ENCODE measurements at places on chromosomes 2 and 18.

GRCh38 chr2:61538920-61539520 lies 864 bp upstream of the XPO1 start:
- no peak for DNase-seq

DNA sequence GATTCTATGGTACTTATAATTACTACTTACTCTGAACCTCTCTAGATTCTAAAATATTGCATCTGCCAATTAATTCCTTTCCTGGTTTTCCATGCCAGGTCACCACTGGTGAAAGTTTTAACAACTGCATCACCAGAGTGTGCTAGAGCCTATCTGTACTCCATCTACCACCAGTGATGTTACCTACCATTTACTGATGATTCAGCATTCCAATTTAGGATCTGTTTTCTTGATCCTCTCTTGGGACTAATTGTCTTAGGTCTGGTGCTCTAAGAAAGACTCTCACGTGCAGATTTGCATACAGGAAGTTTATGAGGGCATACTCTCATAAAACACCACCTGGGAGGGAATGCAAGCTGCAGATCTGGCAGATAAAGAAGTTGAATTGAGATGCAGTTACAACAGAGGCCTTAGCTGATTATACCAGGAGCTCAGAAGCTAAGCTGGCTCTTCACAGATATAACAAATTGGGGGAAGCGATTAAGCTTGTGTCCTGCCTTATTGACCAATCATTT lies 347.6 kb upstream of the VRK2 start:
- no peak for DNase-seq

GRCh38 chr2:43725711-43726246 lies 48.1 kb upstream of the DYNC2LI1 start:
- no peak for DNase-seq

GRCh38 chr2:24486636-24487205 lies 4.3 kb upstream of the NCOA1 start:
- no peak for DNase-seq

GRCh38 chr2:161681046-161681445 lies 56.8 kb downstream of the SLC4A10 start:
- no peak for DNase-seq

DNA sequence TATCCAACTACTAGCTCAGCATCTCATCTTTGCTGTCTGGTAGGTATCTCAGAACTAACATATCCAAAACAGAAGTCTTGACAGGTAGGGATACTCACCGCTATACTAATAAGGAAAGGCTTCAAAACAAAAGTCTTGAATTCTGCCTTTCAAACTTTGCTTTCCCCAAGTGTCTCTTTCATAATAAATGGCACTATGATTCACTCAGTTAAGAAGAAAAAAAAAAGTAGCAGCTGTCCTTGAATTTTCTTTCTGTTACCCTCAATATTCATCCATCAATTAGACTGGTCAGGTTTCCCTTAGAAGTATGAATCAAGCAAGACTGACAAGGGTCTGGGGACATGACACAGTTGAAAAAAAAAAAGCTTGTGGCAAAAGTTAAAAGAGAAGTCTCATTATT lies 175.1 kb downstream of the GULP1 start:
- DNase-seq = no peak

DNA sequence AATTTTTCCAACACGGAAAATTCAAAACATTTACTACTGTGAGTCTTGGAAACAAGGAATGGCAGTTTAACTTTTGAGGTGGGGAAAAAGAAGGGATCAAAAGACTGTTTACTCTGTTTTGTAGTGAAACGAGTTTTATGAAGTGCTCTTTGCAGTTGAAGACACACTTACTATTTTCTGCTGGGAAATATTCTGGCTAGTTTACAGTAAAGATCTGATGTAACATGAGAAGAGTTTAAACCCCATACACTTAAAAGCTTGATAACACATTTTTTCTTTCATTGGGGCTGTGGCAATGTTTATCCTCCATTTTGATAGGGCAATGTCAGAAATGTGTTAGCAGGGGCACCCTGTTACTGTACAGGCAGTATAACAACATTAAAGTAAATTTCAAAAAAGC lies 124.9 kb upstream of the SMAD7 start:
- no peak for DNase-seq

- no peak for DNase-seq
These were observed 49.2 kb upstream of the RNF152 start for GRCh38 chr18:61941948-61942471.

- DNase-seq = no peak
These were observed 11.6 kb upstream of the BOK start for GRCh38 chr2:241546771-241547498.

GRCh38 chr2:25159949-25160348 lies 8.4 kb downstream of the POMC start:
- no peak for DNase-seq

DNA sequence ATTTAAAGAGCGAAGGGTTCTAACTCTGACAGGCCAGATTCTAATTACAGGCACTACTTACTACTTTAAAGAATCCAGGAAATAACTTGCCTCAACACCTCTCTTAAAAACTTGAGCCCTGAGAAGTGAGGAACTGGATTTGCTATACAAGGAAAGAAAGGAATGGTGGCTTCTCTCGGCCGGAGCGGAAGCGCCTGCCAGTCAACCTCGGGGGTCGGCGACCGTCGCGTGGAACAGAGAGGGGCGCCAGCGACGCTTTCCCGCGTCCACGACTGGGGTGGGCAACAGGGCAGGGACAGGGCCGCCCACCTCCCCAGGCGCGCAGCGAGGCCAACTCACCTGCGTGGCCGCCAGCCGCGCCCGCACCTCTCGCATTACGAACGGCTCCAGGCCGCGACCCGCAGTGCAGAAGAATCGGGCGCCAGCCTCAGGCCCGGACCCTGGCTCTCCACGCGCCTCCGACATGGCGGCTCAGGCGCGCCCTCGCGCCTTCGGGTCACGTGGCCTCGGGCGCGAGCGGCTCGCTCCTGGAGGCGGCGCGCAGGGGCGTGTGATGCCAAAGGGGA lies at the start of gene THUMPD2:
Gene THUMPD2, minus strand, starts transcription at position 484 of the 566 bp plus-strand sequence. Its CDS starts 19 bp downstream, at position 465.
- peak; percentile 28 for DNase-seq

DNA sequence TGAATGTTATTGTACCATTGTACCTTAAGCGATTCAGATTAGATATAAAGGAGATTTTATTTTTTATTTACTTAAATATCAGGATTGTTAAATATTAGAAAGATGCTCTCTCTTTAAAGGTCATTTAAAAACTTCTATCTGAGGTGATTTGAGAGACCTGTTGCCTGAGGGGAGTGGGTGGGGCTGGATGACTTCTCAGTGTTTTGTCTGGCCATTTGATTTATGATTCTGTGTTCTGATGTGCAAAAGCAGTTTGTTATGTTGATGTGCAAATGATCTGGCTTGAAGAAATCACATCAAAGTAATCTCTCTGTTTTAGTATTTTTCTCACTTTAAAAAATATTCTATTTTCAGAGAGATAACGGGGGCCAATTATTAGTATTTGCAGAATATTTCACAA lies 370.8 kb downstream of the NUP35 start:
- DNase-seq = no peak

GRCh38 chr2:158337018-158337417 lies 119.5 kb downstream of the CCDC148 start:
- DNase-seq = no peak

DNA sequence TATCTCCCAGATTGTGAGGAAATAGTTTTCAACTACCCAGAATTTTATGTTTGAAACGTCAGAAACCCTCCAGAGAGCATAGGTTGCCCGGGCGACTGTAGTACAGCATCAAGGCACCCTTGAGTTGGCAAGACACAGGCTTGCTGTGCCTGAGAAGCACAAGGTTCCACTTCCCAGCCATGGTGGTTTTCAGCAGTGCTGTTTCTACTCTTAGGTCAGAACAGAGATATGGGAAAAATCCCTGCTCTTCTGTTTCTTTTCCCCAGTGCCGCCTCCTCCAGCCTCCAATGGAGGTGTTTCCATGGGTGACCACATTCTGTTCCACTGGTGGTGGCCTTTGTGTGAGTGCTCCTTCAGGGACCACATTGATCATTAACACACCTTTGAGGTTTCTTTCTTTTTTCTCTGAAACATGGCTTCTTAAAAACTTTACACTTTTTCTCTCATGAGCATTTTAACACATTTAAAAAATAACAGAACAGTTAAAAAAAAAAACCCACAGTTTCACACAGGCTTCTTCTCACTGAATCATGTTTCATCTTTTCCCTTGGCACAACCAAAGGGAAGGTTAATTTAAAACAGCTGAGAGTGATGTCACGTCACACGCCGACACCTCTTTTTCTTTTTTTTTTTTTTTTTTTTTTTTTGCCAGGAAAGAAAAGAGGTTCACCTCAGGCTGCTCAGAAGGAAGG lies 229.3 kb upstream of the HDAC4 start:
- no peak for DNase-seq

DNA sequence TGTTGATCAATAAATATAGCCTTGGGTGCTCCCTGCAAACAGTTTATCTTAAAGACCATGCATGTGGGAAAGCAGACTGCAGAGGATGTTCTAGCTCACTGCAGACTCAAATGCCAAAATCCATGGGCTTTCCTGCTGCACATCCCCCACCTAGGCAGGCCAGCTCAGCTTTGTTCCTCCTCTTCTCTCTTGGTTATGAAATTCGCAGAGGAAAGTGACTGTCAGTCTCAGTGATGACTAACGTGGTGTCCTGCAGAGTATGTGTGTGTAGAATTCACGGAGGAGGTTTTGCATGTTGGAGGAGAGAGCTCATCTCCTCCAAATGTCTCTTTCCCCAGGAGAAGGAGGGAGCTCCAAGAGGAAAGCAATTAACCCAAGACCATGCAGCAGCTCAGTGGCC lies 21.4 kb upstream of the KCNS3 start:
- no peak for DNase-seq

DNA sequence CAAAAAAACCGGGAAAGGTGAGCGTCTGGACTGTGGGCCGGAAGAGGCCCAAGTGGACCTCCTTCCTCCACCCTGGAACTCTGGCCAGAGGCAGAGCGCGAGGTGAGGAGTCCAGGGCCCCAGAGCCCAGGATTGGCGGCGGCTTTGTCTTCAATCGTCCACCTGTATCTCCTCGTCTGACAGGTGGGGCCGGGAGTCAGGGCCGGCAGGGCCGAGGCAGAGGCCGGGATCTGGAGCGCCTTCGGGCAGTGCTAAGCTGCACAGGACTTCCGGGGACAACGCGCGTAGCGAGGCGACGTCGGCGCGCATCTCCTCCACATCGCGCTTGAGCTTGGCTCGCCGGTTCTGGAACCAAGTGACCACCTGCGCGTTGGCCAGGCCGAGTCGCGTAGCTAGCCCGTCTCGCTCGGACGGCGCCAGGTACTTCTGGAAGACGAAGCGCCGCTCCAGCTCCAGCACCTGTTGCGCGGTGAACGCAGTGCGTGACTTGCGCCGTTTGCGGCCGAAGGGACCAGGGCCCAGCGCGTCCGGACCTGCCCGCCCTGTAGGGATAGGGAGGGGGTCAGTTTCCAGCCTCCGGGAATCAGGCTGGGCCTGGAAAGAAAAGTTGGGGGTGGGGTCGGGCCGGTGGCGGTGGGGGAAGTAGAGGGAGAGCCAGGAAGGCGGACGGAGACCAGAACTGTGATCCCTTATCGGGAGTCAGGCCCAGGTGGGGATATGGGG lies 1.5 kb downstream of the LBX2 start:
- DNase-seq = no peak

GRCh38 chr2:1140389-1141003 lies 189.8 kb downstream of the SNTG2 start:
- no peak for DNase-seq

- DNase-seq = no peak
These were observed 7.2 kb upstream of the PROC start for GRCh38 chr2:127410871-127411652.

GRCh38 chr2:114185501-114185900 lies 256.9 kb upstream of the DPP10 start:
- no peak for DNase-seq

DNA sequence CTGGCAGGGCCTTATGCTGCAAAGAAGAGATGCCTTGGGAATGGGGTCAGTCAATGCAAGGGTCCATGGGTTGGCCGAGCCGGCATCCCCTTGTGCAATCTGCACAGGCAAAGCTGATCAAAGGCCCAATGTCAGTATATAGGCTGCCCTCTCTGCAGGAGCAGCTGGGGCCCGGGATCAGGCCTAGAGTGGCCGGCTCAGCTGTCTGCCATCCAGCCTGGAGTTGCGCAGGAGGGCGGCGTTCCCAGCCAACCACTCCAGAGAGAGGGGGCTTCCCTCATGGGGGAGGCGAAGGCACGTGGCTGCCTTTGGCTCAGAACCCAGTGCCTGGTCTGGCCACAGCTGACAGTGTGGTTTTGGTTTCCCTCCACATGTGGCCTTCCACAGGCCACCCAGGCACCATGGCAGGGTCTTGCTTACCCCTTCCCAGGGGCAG lies 3.9 kb downstream of the INPP5D start:
- no peak for DNase-seq

DNA sequence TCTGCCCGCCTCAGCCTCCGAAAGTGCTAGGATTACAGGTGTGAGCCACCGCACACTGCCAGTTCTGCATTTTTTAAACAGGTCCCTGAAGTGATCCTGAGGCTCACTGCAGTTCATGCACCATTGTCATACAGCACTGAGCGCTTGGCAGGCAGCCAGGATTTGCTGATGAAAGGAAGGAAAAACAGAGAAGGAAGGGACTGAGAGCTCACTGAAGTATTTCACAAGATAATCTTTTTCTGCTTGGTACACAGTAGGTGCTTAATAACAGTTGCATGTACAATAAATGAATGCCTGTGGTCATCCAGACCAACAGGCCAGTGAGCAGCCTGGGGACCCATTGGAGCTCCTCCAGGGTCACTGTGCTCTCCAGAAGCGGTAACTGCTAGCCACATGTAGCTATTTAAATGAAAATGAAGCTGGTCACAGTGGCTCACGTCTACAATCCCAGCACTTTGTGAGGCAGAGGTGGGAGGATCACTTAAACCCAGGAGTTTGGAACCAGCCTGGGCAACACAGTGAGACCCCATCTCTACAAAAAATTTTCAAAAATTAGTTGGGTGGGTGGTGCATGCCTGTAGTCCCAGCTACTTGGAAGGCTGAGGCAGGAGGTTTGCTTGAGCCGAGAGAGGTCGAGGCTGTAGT lies 33.1 kb upstream of the SMAD7 start:
- DNase-seq = no peak

All from activated T-helper 1 cell treated with anti-CD3 and anti-CD28 coated beads, Interleukin-2, amount 50 U/mL, for 16 hours (primary cell).